Fibroblast of skin of back (primary cell): ENCODE measurements at places on chromosomes 1 and 21.
A peak's percentile ranks its signal among the peaks of the same experiment; 100 is the strongest.

GRCh38 chr1:20883766-20884165, 96.7 kb upstream of the HP1BP3 start:
- DNase-seq = no peak

DNA sequence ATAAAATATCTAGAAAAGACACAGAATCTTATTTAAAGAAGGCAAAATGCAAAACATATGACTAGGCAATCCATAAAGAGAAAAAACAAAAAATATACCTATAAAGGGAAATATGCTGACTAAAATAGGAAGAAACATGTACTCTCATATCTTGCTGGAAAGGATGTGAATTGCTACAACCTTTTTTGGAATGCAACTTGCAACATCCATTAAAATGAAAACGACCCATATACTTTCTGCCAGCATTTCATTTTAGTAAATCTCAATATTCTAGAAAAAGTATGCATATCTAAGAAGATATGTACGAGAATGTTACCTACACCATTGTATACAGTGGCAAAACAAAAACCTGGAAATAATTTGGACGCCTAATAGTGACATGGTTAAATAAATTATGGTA, 56.6 kb downstream of the EDEM3 start:
- DNase-seq = no peak

- DNase-seq = peak; percentile 59
Observed at GRCh38 chr1:65958561-65959350, 166.1 kb downstream of the PDE4B start.

DNA sequence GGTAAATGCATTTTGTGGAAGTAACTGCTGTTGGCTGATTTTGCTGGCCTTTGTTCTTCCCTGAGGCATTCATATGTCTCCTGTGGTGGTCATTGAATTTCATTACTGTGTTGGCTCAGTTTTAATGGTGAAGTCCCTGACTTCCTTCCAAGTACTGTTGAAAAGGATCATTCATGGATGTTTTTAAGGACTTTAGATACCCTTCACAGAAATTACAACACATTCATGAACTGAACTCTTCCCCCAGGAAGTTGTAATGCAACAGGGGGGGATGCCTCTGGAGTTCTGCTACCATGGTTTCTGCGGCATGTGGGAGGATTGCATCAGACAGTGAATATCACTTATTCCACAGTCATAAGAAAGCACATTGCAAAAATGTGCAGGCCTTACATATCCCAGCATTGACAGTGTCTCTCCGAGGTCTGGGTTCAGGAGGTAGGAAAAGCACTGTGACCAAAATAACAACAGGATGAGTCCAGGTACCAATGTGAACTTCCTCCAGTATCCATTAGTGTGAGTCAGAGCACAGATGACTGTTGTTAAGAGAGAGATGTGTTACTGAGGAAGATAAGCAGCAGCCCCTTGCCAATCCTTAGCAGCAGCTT, 2.1 kb upstream of the RAB3GAP2 start:
- DNase-seq = peak; percentile 14
